Glutamatergic neuron (in vitro differentiated cells): ENCODE measurements at places on chromosomes 7 and 10. TPM values are rescaled to one million over a fixed set of nuclear protein-coding genes. Genes with fewer than 3 reads are reported as not detected.

Gene PROSER2
- not detected for total RNA-seq

Gene A1CF
- not detected for total RNA-seq

Gene KAZALD1
- total RNA-seq = 0.59 TPM

Gene MINDY4
- 2.3 TPM for total RNA-seq
